CD4-positive, alpha-beta T cell treated with Interleukin-1 beta for 1 hour (primary cell): ENCODE measurements at places on chromosomes 3 and 15.
A peak's percentile ranks its signal among the peaks of the same experiment; 100 is the strongest.

- DNase-seq: peak; percentile 86
Measured at GRCh38 chr3:10198761-10199649, 34.3 kb downstream of the IRAK2 start.

GRCh38 chr3:193677734-193678133 is 84.7 kb downstream of the OPA1 start:
- DNase-seq: no peak

- no peak for DNase-seq
Measured at GRCh38 chr3:72114773-72115172, 329.8 kb upstream of the PROK2 start.

GRCh38 chr3:56783644-56784447 is 17.9 kb downstream of the ARHGEF3 start:
- peak; percentile 80 for DNase-seq

DNA sequence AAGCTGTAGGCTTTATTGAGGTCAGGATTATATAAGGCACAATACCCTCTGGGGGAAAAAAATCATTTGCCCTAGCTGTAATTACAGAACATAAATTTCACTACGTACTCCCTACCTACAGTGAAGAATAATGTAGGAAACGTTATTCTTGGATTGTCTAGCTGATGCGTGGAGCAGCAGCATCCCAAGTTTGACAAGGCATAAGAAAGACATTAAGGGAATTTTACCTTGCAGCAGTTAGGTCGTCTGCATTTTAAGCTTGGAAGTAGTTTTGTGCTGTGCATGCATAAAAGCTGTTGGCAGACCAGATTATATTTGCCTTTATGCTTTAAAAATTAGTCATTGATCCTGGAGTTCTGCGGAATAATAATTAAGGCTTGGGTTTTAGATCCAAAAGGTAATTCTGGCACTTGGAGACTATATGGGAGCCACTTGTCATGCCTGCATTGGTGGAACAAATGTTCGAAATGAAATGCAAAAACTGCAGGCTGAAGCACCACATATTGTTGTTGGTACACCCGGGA is 2.2 kb downstream of the EIF4A2 start:
- DNase-seq: peak; percentile 7

DNA sequence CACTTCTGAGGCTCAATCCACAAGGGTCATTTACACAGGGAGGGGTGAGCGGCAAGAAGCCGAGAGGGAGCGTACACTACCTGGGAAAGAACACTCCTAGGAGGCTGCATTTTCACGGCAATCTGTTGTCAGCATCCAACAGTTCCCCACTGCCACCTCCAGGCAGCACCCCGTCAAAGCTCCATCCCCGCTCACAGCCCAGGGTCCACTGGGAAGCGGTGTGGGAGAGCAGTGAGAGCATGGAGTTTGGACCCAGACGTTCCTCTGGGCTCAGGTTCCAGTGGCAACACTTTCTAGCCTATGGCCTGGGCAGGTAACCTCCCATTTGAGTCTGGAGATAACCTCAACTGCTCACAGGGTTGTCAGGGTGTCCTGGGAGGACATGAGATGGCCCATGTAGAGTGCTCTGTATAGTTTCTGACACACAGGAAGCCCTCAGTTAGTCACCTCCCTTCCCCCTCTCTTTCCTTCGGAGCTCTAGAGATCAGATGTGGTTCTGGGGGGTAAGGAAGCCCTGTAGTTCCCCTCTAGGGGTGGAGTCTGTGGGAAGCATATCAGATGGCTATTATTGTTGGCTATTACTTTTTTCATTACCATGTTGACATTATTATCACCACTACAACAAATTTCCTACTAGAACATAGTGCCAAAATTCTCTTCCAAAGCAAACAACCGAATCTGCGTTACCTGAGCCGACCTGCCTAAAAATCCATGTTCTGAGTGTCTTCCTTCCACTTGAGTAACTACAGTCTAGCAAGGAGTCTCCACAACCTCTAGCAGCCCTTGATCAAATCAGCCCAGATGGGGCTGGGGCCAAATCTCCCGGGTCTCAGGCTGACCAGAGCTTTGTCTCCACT is 29.1 kb downstream of the RUVBL1 start:
- no peak for DNase-seq

GRCh38 chr3:86744051-86744450 is 246.9 kb downstream of the VGLL3 start:
- DNase-seq: no peak

- DNase-seq: no peak
Measured at GRCh38 chr15:68768321-68768720, 52.4 kb downstream of the ANP32A start.

DNA sequence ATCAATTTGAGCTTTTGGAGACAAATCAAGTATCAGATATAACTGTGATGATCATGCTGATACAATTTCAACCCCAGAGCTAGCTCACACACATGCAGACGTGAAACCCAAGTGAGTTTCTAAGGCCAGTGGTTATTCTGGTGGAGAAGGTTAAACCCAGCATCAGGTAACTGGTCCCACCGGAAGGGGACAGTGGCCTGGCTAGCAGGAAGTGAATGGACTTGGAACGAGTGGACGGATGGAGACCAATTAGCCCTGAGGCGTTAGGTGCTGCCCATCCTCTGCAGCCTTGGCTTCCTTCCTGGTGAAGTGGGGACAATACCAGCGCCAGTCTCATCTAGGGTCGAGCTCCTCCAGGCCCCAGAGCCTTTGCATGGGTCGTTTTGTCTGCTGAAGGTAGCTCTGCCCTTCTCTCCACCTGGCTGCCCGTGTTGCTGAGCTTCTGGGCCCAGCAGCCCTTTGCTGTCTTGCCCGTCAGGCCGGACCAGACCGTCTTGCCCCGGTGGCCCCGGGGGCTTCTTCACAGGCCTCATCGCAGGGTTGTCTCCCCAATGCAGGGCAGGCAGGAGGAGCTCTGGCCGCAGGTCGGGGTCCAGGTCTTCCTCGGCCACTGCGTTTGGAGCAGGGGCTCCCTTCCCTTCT is 915 bp upstream of the KCTD6 start:
- DNase-seq: no peak

GRCh38 chr15:40901053-40901443 is 6.8 kb downstream of the VPS18 start:
- DNase-seq: no peak

GRCh38 chr15:97961067-97961954 is 808 bp downstream of the ARRDC4 start:
- DNase-seq: peak; percentile 5

DNA sequence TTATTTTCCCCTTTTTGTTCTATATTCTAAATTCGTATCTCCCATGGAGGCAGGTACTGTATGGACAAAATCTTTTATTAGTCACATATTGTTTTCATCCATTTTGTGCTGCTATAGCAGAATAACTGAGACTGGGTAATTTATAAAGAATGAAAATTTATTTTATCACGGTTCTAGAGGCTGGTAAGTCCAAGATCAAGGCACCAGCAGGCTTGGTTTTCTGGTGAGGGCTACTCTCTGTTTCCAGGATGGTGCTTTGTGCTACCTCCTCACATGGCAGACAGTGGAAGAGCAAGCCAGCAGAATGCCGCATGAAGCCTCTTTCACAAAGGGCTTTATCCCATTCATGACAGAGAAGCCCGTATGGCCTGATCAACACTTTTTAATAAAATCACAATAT is 421.9 kb upstream of the TPRG1 start:
- no peak for DNase-seq

DNA sequence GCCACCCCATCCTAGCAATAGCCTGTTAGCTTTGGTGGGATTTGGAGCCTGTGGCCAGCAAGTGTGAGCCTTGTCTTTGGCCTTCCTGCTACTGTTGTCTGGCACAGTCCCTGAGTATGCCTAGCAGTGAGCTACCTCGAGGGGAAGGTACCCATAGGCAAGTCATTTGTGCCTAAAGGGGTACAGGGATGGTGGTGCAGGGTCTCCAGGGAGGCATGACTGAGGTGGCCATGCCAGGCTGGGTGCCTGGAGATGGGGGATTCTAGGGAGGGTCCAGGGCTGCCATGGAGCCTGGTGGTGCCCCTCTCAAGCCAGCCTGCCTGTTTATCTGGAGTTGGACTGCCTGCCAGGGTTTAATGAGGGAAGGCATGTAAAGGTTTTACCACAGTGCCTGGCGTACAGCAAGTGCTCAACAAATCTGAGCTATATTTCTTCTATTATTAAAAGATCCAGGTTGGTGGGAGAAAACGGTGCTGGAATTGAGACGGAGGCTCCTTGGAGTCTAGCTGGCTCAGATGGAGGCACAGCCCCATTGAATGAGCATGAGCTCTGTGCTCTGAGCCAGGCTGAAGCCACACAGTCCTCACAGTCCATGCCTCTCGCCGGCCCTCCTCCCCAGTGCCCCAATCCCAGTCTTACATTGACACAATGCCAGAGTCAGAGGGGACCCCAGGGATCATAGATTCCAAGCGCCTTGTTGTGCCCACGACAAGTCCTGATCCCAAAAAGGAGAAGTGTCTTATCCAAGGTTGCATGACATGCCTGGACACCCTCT is 76.2 kb downstream of the CORO2B start:
- DNase-seq: no peak

- no peak for DNase-seq
Measured at GRCh38 chr15:53844634-53845033, 85.2 kb upstream of the WDR72 start.

DNA sequence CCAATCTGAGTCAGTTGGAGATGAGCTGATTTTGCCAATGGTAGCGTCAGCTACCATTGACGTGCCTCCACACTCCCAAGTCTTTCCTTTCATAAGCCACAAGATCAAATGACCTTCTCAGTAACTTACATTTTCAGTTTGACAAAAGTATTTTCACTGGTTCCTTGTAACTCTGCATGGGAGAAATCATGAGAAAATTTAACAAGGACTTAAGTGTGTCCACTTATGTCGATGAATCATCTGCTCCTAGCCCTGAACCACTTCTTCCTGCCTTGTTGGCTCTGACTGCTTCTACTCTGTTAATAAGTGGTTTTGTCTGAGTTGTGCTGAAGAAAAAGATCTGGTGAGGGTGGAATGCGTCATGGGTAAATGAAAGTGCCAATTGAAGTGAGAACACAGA is 101.2 kb downstream of the NFKBIZ start:
- no peak for DNase-seq

GRCh38 chr3:149085828-149086231 is 503 bp downstream of the HLTF start:
- DNase-seq: peak; percentile 23

GRCh38 chr3:40800343-40800742 is 275.6 kb downstream of the ZNF621 start:
- DNase-seq: no peak

- DNase-seq: no peak
Measured at GRCh38 chr15:60555806-60556205, 76.9 kb upstream of the ICE2 start.

- DNase-seq: no peak
Measured at GRCh38 chr3:178059119-178059518, 477.1 kb upstream of the KCNMB2 start.

GRCh38 chr15:40927495-40927872 is 1.7 kb upstream of the DLL4 start:
- no peak for DNase-seq

DNA sequence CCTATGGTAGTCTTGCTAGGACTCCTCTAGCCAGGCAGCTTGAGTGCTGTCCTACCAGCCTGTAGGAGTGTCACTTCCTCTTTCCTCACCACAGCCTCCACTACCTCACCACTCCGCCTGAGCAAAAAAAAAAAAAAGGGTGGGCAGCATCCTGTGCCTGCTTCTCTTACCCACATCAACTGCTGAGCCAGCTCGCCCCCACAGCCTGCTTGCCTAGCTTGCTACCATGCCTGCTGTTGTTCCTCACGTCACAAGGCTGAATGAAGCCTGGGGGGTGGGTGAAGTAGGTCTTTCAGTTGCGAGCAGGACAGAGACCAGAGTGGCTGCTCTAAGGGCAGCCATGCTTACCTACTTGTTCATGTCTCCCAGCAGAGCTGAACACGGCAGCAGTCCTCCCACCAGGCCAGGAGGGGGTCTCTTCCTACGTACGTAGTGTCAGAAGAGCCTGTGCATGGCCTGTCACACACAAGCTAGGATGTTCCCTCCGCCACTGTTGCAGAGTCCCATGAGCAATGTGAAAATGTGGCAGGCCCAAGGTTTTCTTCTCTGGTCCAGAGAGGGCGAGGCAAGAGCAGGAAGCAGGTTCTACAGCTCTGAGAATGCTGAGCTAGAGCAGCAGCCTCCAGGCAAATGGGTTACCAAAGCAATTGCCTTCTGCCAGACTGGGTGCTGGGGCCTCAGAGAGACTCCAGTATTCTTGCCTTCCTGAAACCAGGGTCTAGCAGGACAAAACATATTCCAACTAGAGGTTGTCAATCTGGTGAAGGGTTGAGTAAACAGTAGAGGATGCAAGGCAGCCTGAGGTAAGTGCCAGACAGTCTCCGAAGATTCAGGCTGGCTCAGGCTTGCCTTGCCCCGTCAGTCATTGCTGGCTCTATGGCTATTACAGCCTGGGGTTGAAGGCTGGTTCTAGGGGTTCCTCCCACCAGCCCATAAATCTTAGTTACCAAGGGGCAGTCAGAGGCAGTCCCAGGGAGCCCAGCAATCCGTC is 8.1 kb downstream of the PPM1M start:
- DNase-seq: peak; percentile 90

DNA sequence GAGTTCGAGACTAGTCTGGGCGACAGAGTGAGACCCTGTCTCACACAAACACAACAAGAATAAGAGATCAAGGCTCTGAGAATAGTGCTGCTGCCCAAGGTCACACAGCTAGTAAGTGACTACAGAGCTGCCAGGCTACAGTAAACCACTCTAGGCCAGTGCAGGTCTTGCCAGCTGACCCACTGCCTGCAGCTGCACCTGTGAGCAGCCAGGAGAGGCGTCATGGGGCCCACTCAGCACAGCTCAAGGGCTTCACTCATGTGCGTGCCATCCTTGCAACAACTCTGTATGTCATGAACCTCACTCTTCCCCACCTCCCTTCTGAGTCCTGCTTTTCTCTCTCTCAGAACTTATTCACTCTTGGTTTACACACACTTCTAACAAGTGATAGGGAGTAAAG is 176.7 kb downstream of the SMAD6 start:
- no peak for DNase-seq

- no peak for DNase-seq
Measured at GRCh38 chr15:77122576-77122975, 51.7 kb upstream of the TSPAN3 start.

- DNase-seq: no peak
Measured at GRCh38 chr3:33117461-33117860, 3.6 kb downstream of the CRTAP start.

GRCh38 chr15:89401631-89402517 is 67.2 kb upstream of the POLG start:
- no peak for DNase-seq

GRCh38 chr3:158808697-158809096 is 6.8 kb downstream of the MFSD1 start:
- no peak for DNase-seq

DNA sequence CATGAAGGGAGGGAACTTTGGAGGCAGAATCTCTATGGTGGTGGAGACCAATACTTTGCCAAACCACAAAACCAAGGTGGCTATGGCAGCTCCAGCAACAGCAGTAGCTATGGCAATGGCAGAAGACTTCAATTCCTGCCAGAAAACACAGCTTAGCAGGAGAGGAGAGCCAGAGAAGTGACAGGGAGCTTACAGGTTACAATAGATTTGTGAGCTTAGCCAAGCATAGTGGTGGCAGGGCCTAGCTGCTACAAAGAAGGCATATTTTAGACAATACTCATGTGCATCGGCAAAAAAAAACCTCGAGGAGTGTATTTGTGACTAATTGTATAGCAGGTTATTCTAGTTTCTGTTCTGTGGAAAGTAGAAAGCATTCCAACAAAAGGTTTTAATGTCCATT is 6.4 kb upstream of the CSTA start:
- no peak for DNase-seq

- DNase-seq: no peak
Measured at GRCh38 chr3:172717493-172718088, 6.7 kb upstream of the NCEH1 start.
